ENCODE measurements at places on chromosomes 5 and 9.

DNA sequence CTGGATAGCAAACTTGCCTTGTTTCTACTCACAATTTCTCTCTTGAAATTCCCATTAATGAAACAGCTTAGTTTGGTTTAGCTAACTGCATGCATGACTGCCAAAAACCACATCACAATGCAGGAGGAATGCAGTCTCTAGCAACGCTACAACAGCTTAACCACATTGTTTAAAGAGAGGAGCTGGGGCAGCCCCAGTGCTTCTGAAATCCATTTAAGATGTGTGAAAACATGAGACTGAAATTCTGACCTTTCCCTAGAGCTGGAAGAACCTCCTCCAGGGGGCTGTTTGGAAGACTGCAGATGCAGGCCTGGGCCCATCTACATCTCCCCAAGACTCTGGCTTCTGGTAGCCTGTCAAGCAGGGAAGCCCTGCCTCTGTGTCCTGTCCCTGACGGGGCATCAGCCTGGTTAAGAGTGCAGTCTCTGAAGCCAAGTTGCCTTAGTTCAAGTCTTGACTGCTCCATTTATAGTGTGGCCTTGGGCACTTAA is 157.1 kb downstream of the ZNF462 start:
- DNase-seq: peak; percentile 56

DNA sequence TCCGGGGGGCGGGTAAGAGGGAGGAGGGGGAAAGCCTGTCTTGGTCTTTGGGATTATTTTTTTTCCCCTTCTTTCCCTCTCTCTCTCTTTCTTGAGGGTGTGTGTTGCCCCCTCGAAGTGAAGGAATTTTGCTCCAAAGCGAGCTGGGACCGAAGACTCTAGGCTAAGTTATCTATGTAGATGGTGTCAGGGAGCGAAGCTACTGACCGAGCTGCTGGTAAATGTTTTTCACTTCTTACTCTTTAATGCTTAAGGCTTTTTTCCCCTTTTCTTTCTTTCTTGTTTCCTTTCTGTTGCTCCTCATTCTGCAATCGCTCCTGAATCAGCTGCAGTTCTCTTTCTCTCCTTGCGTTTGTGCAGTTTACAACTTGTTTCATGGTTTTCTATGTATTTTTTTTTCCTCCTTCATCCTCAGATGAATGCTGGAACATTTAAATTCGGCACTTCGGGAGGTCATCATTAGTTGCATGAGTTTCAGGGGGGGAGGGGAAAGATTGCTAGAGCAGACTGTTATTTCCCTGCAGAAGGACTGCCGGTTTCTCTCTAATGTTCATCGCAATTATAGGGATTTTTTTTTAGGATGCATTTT is 1312.0 kb upstream of the WWC1 start:
- DNase-seq: peak; percentile 12

GRCh38 chr5:10145923-10146401 is 103.7 kb downstream of the ATPSCKMT start:
- DNase-seq: peak; percentile 47

GRCh38 chr5:131965826-131966415 is 20.5 kb upstream of the MEIKIN start:
- DNase-seq: no peak

GRCh38 chr5:116546033-116546742 is 28.4 kb downstream of the SEMA6A start:
- no peak for DNase-seq

- DNase-seq: no peak
These were observed 203.3 kb downstream of the FOXD4L6 start for GRCh38 chr9:40925149-40925548.

DNA sequence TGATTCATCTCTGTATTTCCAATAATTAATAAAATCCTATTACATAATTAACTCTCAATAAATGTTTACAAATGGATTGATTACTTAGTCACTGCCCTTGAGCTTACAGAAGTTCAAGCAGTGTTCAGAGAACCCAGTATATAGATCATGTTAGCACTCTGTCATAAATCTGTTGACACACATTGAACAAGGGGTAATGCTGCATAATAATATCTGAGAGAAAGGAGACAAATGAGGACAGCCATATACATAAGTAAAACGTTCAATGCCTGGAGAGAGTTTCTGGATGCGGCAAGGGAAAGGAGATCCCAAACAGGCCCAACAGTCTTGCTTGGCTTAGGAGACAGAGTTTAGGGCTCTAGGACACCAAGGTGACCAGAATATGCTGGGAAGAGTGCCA is 270.2 kb downstream of the FBXL17 start:
- no peak for DNase-seq

Data from GM23338 (cell line).